Hematopoietic multipotent progenitor cell treated with erythropoietin and hydrocortisone succinate and interleukin-3 and kit ligand, for 8 days (in vitro differentiated cells): ENCODE measurements at places on chromosomes 5 and 9.

DNA sequence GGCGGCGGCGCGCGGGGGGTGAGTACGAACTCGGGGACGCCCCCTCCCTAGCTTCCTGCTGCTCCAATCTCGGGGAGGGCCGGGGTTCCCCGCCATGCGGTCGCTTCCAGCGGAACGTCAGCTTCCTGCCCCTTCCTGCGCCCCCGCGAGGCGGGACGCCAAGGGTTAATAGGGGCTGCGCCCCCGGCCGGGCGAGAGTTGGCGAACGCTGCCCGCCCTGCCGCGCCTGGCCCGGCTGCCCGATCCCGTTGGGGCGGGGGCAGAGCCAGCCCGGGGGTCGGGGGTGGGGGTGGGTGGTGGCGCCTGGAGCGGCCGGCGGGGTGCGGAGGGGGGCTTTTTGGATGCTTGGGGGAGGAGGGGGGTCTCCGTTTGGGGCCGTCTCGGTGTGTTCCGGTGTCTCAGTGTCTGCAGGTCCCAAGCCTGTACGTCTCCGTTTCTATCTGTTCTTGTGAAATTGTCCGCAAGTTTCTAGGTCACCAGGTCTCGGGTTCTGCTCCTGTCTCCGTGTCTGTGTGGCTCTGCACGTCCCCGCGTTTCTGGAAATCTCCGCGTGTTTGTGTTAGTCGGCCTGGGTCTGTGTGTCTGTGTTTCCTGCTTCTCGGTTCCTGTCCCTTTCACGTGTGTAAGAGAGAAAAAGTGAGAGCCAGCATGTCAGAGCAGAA is 789 bp downstream of the COL27A1 start:
- no peak for DNase-seq

GRCh38 chr5:167259806-167260205 is 1031.6 kb upstream of the WWC1 start:
- DNase-seq, result no peak

- no peak for DNase-seq
Measured at GRCh38 chr5:14373685-14374084, 207.9 kb upstream of the OTULINL start.

GRCh38 chr9:73151653-73152542 is at the start of gene ANXA1:
Gene ANXA1 (plus strand): TSS chr9:73151865. CDS start chr9:73158536, 6,671 bp downstream.
- peak; percentile 32 for DNase-seq

- DNase-seq, result peak; percentile 43
Measured at GRCh38 chr5:102290004-102290403, 6.1 kb downstream of the SLCO4C1 start.

- DNase-seq, result no peak
Measured at GRCh38 chr9:134061688-134062371, 6.0 kb downstream of the BRD3 start.

- no peak for DNase-seq
Measured at GRCh38 chr5:6107675-6108539, 270.4 kb downstream of the MED10 start.

DNA sequence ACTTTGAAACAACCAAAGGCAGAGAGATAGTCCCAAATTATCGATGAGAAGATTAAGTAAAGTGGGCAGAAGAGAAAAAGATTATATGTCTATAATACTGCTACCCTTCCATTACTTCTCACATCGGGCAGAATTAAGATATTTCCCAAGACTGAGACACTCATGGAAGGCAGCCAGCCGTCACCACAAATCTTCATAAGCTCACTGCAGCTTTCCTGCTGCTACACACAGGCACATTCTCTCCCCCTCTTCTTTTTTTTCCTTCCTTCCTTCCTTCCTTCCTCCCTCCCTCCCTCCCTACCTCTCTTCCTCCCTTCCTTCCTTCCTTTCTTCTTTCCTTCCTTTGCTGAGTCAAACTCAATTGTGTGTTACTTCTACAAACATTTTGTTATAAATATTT is 58.7 kb upstream of the SPATA31C2 start:
- no peak for DNase-seq

- DNase-seq, result no peak
Measured at GRCh38 chr9:15936306-15936921, 383.6 kb downstream of the CCDC171 start.

DNA sequence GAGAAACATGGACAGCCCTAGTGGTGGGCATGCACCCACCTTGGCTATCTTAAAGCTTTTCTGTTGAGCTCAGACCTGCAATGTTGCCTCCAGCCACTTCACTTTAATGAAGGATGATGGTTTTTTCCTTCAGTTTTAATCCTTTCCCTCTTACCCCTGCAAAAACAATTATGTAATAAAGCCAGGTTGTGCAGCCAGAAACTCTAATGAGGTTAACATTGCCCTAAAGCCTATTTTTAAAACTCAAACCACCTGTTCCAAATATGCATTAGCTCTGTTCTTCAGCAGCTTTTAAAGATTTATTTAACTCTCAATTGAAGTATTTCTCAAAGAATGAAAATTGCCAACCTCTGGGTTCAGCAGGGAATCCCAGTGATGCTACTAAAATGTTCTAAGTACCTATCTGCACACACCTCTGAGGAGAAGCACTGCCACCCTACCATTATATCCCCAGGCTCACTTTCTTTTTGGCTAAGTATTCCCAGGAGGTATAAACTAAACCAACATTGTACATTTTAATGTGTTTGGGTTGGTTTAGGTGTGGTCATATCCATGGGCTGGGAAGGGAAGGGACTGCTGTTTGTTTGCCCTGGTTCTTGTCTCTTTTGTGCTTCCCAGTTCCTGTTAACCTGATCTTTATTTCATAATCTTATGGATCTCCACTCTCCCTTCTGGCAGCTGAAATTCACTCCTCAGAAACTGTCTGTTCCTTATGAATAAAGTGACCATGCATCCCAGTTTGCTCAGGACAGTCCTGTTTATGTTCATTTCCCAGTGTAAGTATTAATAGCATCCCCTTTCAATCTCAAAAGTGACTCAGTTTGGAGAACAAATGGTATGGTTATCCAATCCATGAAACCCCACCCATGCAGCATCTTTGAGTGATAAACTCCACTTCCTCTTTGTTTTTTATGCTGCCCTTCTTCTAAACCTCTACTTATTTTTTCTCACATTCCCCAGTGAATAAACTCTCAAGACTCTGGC is 251.7 kb downstream of the RAB3C start:
- DNase-seq, result no peak

GRCh38 chr5:157004893-157005551 is 42.0 kb upstream of the TIMD4 start:
- no peak for DNase-seq
